ENCODE measurements at places on chromosomes 2 and 18.

- DNase-seq: peak; percentile 75
Observed at GRCh38 chr2:135797497-135798274, 39.3 kb downstream of the LCT start.

GRCh38 chr2:97747285-97747684, 33.9 kb downstream of the ZAP70 start:
- no peak for DNase-seq

DNA sequence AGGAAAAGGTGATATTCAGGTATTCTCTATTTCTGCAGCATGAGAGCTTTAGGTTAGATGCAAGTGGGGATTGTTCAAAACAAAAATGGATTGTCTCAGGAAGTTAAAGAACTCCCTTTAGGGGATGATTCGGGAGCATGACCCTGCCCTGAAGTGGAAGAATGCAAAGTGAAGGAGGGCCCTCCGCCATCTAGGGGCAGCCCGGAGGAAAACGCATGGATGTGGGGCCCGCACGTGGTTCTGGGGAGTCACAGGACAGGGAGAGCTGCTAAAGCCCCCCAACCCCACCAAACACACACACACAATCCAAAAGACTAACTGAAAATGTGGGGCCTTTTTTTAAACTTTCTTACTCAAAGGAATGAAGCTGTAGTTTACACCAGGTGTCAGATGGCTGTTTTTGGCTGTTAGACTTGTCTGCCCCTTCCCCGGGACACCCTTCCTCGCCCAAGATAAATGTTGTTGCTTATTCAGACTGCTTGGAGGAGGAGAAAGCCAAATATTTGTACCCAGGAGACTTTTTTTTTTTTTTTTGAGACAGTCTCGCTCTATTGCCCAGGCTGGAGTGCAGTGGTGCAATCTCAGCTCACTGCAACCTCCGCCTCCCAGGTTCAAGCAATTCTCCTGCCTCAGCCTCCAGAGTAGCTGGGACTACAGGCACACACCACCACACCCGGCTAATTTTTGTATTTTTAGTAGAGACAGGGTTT, 78.8 kb downstream of the HNRNPLL start:
- DNase-seq: no peak

DNA sequence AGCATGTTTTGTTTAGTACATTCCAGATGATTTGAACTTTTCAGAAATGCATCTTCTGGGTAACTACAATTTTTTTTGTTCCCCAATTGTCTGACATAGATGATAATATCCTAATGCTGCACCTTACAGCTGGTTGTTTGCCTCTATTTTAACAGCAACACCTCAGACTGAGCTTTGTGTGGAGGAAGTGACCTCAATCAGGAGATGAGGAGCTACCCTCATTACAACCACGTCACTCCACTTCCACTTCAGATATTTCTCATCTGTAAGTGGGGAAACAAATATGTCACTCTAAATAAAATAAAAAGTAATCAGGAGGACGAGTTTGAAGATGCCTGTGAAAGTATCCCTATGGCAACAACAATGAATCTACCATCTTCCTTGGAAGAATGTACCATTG, 12.1 kb upstream of the SRSF7 start:
- DNase-seq: no peak

- no peak for DNase-seq
Observed at GRCh38 chr2:121189011-121189410, 96.0 kb downstream of the TFCP2L1 start.

GRCh38 chr2:204434660-204435462, 110.4 kb upstream of the PARD3B start:
- DNase-seq: no peak

DNA sequence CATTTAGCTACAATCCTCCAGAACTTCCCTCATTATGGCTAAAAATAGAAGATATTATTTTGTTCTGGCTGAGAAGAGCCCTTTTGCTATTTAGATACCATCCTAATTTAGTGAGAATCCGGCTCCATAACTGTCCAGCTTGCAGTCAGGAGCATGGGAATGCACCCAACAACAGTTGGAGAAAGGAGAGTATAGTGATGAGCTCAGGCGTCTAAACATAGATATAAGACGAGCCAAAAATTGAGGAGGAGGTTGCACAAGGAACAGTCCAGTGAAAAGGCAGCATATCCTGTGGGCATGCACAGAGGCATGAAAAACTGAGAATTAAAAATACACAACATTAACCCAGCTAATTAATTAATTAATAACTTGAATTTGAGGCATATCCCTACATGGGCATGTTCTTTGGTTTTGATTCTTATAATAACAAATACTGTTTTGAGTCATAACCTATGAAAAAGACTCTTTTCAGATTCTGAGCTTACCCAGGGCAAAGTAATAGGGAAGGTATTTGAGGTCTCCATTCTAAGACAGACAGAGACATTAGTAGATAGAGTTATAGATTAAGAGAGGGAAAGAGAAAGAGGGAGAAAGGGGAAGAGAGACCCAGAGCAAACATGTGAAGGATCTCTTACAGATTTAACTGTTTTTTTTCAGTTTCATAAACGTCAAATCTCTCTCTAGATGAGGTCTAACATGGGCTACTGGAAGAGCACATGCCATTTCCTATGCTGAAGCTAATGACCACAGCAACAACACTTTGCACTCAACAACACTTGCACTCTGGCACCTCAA, 311.2 kb downstream of the OSR1 start:
- no peak for DNase-seq

GRCh38 chr2:219206328-219207133, at the start of gene ZFAND2B:
ZFAND2B (plus strand) TSS chr2:219206782; CDS start chr2:219206988, 206 bp downstream.
- DNase-seq: peak; percentile 93

- no peak for DNase-seq
Observed at GRCh38 chr18:58266291-58266690, 222.3 kb downstream of the NEDD4L start.

DNA sequence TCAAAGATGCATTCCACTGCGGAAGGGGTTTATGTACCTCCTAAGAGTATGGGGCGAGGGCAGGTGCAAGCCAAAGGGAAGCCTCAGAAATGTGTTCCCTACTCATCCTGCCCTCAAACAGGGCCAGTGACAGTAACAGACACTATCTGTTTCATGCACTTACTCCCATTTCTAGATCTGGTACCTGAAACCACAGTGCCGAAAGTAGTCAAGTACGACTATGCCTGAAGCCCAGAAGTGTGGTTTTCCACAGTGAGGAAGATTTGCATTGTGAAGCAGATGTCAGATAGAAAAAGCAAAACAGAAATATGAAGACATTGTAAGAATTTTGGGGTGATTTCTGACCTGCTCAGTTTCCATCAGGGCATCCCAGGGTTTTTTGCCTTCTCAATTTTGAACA, 748.7 kb downstream of the RNF144A start:
- no peak for DNase-seq

DNA sequence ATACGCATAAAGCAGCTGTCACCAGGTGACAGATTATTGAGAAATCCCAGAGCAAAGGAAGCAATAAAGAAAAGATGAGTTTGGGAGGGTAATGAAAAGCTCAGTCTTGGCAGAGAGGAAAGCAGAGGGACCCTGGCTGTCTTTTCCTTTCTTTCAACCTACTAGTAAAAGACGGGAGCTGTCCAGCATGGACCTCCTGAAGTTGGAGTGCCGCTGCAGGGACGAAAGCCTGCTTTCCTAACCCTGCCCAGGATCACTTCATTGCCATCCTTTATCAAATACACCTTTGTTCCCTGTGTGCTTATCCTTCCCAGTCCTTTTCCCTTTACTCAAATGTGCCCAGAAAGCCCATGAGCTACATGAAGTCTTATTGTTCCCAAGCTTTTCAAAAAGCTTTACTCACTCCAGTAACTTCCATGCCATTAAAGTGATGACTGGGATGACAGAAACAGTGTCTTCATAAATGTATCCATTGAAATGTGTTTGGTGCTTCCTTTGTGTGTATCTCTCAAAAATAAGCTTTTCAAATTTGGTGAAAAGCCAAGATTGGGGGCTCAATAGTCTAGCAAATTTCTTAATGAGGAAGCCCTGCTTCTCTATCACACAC, 3.7 kb upstream of the SPR start:
- no peak for DNase-seq

GRCh38 chr18:32258148-32258547, 68.3 kb downstream of the MEP1B start:
- DNase-seq: no peak

- no peak for DNase-seq
Observed at GRCh38 chr2:181858600-181858999, 32.9 kb upstream of the ITPRID2 start.

- DNase-seq: no peak
Observed at GRCh38 chr18:29176681-29177080, 999.8 kb upstream of the CDH2 start.

- no peak for DNase-seq
Observed at GRCh38 chr2:3278521-3279218, 98.9 kb downstream of the EIPR1 start.

DNA sequence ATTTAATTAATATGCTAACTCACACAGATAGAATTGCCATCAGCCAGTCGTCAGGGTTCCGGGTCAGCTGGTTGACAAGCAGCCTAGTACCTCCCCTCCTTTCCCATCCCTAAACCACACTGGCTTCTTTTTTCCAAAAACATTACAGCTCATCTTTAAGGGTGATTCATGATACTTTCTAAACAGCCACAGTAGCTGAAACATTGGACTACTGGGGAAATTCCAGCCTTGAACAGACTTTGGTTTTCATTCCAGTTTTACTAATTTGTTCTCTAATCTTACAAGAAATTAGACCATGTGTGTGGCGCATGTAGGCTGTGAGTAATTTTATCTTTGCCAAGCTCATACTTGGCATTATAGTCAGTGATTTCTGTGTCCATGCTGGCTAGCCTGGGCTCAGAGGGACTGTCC, 110.8 kb downstream of the FMNL2 start:
- DNase-seq: no peak

DNA sequence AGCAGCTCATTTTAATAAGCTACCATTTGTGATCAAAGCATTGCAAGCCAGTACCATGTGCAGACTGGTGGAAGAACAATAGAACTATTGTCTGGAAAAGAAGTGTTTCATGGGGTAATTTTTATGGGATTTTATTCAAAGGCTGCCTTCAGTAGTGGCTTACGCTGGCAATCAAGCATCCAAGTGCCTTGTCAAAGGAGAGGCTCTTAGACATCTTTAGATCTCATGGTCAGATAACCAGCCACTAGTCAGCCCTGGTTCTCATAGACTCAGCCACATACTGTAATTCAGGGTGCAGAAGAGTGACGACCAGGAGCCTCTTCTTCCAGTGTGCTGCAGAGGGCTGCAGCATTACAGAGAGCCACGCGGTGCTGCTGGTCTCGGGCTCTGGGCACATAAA, 98.5 kb upstream of the NOSTRIN start:
- peak; percentile 53 for DNase-seq

Data from SK-N-DZ (cell line).